Astrocyte of the spinal cord (primary cell): ENCODE measurements at places on chromosomes 3 and 15.

GRCh38 chr3:88149101-88149508 is 654 bp upstream of the C3orf38 start:
- DNase-seq: no peak

- no peak for DNase-seq
Measured at GRCh38 chr3:150874666-150875219, 30.5 kb downstream of the MINDY4B start.

GRCh38 chr15:74631935-74632560 is 16.4 kb downstream of the CLK3 start:
- DNase-seq: peak; percentile 47

DNA sequence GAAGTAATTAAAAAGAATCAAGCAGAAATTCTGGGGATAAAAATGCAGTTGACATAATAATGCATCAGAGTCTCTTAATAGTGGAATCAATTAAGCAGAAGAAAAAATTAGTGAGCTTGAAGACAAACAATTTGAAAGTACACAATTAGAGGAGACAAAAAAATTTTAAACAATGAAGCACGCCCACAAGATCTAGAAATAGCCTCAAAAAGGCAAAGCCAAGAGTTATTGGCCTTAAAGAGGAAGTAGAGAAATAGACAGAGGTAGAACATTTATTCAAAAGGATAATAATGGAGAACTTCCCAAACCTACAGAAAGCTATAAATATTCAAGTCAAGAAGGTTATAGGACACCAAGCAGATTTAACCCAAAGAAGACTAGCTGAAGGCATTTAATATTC is 113.3 kb downstream of the TBC1D2B start:
- no peak for DNase-seq

DNA sequence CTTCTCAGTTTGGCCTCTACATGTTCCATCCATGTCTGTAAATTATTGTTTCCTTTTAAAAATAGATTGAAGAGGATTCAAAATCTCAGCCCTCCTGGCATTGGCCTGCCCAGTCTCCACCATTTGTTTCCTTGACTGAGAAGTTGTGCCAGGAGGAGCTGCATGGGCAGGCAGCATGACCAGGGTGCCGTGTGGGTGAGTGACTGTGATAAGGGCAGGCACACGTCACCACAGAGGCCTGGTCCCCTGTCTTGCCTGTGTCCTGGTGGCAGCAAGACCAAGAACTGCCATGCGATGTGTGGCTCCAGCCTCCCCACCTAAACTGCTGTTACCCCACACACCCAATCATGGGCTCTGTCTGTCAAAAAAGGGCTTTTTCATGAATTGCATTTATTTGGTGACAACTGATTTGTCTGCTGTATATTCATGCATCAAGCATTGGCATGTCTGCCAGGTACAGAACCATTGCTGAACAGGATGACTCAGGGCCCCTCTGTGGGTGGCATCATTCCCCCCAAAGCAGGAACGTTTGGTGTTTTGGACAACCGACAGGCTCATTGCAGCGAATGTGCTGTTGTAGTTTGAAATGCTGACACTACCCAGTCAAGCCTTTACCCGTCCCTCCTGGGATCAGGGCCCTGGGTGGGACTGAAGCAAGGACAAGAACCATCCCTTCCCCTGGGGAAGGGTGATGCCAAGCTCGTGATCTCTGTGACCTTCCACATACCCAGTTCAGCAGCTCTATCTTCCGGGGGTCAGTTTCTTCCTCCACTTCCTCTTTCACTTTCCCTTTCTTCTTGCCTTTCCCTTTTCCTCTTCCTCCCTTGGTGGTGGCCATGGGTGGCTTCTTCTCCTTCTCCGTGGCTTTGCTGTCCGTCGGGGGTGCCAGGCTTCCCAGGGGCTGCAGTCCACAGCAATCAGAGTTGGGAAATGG is 51.6 kb downstream of the TRPM1 start:
- no peak for DNase-seq

DNA sequence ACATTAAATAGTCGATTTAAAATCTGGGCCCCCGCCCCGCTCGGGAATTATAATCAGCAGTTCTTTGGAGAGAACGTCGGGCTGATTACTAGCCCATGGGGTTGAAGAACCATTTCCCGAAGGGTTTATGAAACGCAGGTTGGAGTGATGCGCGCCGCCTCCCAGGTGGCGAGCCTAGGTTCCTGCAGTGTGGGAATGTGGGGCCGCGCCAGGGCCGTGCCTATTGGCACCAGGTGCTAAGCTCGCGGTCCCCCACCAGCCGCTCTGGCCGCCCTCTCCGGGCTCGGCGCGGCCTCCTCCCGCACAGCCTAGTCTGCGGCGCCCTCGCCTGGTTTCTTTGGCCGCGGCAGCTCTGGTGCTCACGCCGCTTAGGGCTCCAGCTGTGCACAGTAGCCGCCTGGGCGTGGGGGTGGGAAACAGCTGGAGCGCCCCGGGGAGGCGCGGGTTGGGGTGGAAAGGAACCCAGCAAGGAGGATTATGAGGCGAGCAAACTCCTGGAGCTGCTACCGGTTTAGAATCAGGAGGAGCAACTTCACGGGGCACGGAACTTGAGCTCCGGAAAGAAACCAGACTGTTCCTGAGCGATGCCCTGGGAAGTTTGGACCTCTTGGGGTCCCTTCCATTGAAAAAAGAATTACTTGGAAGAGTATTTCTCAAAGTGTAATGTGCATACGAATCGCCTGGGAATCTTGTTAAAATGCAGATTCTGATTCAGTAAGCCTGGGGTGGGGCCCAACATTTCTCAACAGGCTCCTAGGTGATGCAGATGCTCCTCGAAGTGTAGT is 5.6 kb upstream of the MECOM start:
- peak; percentile 50 for DNase-seq

GRCh38 chr3:151371526-151371925 is 13.0 kb downstream of the P2RY12 start:
- no peak for DNase-seq

DNA sequence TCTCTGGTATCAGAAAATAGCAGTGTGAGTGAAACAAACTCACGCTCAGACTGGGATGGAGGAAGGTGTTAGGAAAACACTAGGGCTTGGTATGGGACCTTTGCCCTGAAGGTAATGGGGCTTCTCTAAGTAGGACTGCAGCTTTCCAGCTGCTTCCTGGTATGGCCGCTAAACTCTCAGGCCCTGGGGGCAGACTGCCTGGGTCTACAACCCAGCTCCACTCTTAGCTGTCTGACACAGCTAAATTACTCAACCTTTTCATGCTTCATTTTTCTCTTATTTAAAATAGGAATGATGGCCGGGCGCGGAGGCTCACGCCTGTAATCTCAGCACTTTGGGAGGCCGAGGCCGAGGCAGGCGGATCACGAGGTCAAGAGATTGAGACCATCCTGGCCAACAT is 5.2 kb upstream of the YEATS2 start:
- no peak for DNase-seq

- no peak for DNase-seq
Measured at GRCh38 chr15:96678386-96678785, 347.9 kb downstream of the NR2F2 start.

- DNase-seq: peak; percentile 99
Measured at GRCh38 chr3:177615015-177615414, 417.7 kb upstream of the TBL1XR1 start.

DNA sequence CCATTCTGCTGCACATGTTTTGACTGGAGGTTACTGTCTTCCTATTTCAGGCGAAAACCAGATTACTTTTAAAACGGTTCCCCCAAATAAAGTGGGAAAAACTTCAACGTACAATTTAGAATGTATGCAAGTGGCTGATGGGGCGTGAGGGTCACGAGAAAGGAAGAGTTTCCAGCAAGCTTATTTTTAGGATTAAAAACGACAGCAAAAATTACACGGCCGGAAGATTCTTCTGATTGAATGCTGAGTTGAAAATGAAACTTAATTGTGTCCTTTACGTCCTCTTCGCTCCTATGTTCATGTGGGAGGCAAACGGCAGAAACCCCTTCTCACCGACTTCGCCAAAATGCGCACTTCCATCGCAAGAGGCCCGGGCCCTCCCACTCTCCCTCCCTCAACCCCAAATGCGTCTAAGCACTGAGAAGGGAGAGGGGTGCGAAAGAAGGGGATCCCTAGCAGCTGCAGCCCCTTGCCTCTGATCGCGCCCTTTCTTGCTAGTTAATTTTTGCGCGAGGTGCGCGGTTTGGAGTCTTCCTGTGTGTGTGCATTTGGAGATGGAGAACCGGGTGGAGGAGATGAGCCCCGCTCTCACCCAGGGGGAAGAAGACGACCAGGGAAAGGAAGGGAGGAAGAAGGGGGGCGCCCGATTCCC is 656 bp downstream of the CD47 start:
- DNase-seq: peak; percentile 58

DNA sequence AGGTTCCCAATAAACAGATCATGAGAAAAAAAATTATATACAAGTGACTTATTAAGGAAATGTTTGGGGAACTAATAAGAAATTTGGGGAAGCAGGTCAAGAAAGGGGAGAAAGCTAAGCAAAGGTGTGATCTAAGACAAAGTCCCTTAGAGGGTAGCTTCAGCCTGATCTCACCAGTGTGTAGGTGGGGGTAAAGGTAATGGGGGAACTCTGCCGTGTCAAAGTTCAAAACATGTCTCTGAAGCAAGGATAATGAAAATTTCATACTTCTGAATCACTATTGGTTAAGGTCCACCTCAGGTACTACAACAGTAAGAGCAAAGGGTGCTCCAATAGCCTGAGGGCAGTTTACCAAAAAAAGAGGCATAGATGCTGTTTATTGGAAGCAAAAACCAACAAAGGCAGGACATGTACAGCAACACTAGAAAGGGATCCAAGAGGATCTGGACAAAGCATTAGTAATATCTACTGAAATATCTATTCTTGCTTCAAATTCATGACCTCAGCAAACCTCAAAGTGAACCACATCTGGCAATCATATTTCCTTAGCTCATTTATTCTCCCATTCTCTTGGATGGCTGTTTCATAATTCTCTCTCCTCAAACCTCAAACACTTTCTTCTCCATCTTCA is 6.9 kb downstream of the ACAD11 start:
- DNase-seq: no peak

GRCh38 chr3:96813134-96813819 is 1.1 kb upstream of the EPHA6 start:
- peak; percentile 73 for DNase-seq

GRCh38 chr3:192373032-192373431 is 354.3 kb downstream of the FGF12 start:
- DNase-seq: no peak

DNA sequence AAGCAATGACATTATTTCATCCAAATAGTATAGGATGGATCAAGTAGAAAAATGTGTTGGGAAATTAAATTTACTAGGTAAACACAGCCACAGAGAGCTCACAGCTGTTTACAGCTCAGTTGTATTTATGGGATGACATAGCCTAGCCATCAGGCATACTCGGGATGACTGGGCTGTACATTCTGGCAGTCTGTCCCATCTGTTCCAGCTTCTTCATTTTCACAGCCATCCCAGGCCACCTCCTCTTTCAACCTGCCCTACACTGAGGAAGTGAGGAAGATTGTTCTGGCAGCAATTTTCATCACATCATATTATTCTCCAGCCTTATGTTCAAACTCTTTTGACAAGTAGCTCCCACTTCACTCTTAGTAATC is 98.4 kb upstream of the PFN2 start:
- no peak for DNase-seq

- DNase-seq: no peak
Measured at GRCh38 chr15:50543556-50543955, 2.9 kb downstream of the USP50 start.

GRCh38 chr3:66597308-66597863 is 96.6 kb upstream of the LRIG1 start:
- DNase-seq: no peak

GRCh38 chr3:126533506-126533905 is 9.6 kb downstream of the CHST13 start:
- DNase-seq: no peak

DNA sequence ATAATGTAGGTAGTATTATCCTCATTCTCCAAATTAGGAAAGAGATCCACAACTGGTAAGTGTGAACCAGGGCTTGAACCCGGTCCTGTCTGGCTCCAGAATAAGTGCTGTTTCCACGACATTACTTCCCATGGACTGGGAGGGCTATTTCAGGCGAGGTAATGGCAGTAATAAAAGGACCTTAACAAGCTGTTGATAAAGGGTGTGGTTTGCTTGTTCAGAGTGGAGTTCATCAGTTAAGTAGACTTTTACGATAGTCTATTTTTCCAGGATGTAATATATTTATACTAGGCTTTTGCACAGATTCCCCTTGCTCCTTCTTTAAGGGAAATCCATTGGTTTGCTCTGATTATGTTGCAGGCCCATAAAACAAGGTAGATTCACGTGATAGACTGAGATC is 88.4 kb upstream of the TNFAIP8L3 start:
- no peak for DNase-seq

DNA sequence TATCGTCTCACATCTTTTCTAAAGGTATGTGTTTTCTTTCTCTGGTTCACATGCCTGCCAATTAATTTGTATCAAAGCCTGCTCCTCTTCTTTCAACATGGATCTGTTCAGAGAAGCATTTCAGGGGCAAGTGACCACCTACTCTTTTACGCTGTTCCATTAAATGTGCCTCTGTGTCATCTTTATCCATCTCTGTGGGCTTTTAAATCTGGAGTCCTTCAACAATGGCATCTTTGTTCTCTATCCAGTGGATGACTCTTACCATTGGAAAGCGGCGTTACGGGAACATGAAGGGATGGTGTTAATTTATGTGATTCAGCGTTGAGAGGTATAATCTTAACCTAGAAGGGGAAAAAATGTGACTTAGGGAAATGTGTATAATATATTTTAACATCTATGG is 92.7 kb upstream of the CFAP20DC start:
- DNase-seq: no peak

DNA sequence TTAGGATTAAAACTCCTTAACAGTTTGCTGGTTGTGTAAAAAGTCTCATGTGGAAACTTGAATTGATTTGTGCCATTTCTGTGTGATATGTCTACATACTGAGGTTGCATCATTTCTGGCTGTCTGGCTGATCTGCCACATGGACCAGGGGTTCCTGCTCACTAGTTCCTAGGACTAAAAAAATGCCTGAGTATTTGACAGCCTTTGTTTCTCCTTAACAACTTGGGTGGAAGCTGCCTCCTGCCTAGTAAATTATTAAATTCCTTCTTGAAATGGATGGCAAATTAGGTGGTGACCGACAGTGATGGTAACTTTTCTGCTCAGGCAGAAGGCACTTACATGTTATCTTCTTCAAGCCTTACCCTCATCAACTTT is 226.9 kb upstream of the MRPL3 start:
- no peak for DNase-seq

- DNase-seq: peak; percentile 21
Measured at GRCh38 chr3:50436114-50436674, 67.2 kb downstream of the CACNA2D2 start.

- no peak for DNase-seq
Measured at GRCh38 chr3:14511623-14512280, 28.4 kb downstream of the GRIP2 start.

DNA sequence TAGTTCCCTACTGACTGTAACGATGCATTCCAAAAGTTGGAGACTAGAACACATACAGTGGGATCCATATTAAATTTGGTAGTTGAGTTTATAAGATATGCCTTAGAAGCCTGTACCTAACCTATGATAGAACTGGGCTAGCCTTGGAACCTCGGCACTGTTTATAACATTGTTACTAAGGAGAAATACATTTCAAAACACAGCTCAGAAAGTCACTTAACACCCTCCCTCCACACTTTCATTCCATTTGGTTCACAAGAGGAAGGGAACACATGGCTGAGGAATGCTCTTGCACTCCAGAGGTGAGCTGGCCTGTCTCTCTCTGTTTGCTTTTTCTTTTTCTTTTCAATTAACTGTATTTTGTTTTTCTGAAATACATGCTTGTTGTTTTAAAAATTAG is 48.7 kb upstream of the TSC22D2 start:
- peak; percentile 36 for DNase-seq
